ENCODE measurements at places on chromosomes 3 and 15.

GRCh38 chr3:129565902-129566301 is 22.9 kb downstream of the H1-8 start:
- no peak for DNase-seq

- no peak for DNase-seq
These were observed 35.7 kb downstream of the PYGO1 start for GRCh38 chr15:55552451-55552850.

DNA sequence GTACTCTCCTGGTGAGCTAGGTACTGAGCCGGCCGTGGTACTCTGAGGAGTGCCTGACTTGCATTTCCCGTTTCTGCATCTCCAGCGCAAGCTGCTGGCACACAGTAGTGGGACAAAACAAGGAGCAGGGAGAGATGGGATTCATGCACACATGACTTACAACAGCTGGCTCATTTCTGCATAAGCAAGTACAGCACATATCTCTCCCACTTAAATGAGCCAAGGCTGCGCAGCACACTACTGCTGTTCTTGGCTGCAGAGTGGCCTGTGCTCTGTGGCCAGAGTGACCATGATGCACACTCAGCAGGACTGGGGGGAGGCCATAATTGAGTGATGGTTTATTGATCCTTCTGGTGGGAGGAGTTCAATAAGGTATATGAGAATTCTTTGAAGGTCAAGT is 59.2 kb upstream of the ABHD17C start:
- DNase-seq: no peak

- no peak for DNase-seq
These were observed 19.4 kb downstream of the BCL2L10 start for GRCh38 chr15:52093167-52093538.

DNA sequence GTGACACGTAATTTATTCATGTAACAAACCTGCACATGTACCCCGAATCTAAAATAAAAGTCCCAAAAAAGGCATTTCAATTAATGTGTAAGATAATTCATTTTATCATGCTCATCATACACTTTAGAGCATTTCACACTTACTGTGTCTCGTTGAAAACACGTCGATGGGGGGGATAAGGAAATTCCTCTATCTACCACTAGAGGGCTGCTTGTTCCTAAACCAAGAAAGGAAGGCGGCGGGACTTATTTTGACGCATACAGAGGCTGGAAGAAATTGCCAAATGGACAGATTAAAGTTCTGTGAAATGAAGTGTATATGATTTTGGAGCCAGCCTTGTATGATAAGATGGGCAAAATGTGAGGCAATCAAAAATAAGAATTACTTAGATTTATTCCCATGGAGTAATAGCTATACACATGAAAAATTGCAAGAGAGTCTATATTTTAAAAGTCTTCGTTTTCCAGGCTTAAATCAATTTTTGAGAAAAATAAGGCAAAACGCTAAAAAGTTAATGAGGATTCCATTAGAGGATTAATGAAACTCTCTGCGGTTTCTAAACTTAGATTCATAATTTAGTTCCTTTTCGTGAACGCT is 346.8 kb downstream of the CNTN3 start:
- DNase-seq: no peak

DNA sequence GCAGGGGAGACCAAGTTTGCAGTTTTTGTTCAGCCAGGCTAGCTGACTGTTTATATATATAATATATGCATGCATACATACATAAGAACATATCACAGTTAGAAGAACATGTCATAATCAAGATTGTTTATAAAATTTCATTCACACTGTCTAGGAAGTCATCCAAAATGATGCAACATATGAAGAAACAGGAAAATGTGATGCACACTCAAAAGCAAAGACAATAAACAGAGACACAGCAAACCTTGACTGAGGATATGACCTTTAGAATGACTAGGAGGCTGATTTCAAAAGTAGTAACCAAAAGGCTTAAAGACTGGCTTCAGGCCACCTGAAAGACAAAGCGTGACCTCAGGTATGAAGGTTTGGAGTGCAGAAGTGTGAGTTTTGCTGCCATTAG is 166.2 kb upstream of the NDN start:
- DNase-seq: no peak

DNA sequence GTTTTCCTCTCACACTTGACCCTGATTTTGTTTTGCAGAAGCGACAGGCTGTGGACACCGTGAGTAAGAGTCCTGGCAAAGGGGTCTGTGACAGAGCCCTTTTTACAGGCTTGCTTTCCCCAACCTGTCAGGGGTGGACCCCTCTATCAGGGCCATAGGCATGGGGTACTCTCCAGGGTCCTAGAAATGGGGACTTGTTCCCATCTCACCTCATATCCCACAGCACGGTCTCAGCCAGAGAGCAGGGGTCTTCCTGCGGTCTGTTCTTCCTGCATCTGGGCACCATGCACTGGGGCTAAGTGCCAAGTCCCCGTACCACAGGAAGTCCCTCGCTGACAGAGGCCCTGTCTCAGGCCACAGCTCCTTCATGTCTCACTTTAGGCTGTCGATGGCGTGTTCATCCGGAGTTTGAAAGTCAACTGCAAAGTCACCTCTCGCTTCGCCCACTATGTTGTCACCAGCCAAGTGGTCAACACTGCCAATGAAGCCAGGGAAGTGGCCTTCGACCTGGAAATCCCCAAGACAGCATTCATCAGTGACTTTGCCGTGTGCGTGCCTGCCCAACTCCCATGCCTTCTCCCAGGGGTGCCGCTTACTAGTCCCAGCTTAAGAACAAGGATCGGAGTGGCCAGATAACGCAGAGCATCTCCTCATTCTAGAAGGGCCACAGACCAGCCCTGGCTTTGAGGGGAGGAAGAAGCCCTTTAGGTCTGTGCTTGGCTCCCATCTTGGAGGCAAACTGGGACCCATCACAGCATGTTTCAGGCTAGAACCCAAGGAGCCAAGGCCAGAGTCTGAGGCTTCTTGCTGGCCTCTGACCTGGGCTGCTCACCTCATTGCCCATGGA is 783 bp downstream of the ITIH1 start:
- DNase-seq: no peak

GRCh38 chr3:159964166-159964973 is 24.3 kb upstream of the IL12A start:
- DNase-seq: peak; percentile 35

DNA sequence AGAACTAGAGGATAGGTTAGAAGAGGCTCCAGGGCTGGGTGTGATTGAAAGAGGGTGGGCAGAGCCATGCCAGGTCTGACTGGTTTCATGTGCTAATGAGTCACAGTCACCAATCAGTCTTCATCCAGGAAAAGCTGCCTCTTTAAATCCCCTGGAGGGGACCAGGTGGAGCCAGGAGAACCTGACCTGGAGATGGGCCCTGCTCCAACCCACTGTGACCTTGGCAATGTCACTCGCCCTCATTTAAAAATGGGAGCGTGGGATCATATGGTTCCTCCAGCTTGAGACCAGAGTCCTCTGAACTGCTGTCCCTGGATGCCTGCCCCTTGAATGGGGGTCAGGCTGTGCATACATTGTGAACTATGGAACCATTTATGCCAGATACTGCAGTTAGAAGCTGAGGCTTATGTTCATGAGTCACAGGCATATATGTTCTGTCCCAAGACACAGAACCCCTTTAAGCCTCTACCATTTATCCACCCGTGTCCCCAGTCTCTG is 23.0 kb downstream of the HES1 start:
- no peak for DNase-seq

GRCh38 chr3:29581311-29581710 is 300.4 kb downstream of the RBMS3 start:
- DNase-seq: no peak

GRCh38 chr3:54188176-54188791 is 65.9 kb downstream of the CACNA2D3 start:
- no peak for DNase-seq

DNA sequence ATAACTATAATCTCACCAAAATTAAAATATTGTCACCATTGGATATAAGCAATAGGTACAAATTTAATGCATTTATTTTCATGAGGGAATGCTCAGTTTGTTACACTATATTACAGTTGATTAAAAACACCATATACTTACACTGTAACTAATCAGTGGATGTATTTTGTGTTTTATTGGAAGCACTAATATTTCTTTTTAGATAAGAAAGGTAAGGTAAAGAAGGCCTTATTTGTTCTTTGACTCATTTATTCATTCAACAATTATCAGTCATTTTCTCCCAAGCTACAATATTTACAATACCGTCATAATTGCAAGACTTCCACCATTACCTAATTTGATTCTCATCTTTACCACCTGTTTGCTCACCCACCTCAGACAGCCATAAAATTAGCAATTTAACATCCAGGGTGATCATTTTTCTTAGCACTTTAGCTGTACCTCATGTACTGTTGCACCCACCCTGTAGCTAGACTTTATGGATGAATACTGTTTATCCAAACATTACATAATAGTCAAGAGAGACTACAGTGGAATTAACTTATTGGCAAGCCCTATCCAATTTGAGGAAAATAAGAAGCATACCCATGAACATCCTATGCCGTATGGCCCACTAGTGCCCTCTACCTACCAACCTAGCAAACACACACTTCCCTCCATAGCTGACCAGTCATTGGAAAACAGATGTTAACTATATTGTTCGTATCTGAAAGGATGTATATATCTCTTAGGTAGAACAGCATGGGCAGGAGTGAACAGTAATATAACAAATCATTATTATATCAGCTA is 229.6 kb downstream of the BBX start:
- no peak for DNase-seq

DNA sequence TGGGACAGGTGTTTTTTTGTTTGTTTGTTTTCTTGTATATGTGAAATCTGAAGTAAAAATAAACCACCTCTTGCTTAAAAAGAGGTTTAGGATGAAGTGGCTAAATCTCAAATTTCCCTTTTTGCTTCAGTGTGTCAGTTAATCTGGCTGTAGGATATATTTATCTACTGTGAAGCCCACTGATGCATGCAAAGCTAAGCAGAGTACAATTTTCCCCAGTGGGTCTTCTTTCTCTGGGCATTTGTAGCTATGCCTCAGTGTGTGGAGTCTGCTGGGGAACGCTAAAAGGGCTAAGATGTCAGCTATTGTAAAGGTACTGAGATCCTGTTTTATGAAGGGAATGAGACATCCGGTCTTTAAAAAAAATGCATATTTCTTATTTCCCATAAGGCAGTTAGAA is 190.6 kb downstream of the TCF12 start:
- DNase-seq: no peak

DNA sequence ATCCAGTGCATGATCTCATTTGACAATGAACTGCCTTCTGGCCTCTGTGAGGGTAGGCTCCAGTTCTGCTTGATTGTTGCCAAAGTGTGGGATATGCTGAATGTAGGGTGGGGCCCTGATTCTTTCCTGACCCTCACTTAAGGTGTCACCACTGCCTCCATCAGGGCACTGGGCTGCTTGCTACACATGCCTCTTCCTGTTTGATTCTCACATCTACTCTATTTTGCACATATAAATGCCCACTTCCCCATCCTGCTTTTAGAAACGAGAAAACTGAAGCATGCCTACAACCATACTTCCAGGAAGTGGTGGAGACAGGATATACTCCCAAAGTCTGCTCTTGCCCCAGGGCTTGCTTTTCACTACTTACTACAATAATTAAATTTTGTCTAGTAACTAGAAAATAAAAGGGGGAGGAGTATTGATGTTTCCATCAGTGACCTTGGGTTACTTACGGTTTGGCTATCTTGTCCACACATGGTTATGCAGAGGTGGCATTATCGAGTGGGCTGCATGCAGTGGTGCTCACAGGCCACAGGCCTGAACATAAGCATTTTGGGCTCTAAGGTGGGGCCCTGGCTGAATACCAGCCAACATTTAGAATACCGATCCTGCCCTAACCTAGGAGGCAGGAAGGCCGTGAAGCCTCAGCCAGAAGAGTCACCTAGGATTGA is 6.7 kb downstream of the ZDHHC3 start:
- DNase-seq: no peak

DNA sequence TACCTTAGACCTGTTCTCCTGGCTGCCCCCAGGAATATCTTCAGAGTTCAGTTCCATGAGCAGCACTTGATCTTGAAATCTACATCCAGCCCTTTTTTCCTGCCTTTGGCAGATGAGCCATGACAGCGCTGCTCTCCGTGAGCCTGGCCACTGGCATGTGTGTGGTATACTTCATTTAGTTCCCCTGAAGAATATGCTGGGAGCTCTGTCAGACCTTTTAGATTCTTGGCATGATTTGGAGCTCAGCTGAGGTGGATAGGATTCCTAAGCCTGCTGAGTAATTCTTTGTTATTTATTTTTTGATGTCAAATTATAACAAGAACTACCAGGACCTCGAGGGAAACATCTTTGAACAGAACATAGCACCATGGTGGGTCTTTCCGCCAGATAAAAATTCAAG is 121.7 kb downstream of the EDEM1 start:
- DNase-seq: no peak

GRCh38 chr3:168951368-168951767 is 712.1 kb downstream of the MECOM start:
- no peak for DNase-seq

DNA sequence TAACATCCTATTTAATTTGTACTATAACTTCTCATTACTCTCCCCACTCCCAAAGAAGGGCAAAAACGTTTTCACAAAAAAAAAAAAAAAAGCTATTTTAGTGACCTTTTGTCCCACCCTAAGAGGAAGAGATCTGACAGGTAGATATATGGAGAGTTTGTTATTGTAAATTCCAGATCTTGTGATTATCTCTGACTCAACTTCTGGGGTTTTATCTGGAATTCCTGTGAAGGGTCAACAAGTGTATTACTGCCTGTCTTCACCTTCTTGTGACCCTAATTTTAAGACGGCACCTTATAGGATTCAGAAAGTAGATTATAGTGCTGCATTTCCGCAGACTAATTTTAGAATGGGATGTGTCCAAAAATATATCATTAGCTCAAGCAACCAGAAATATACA is 205.9 kb upstream of the CDIN1 start:
- DNase-seq: no peak

- no peak for DNase-seq
These were observed 34.6 kb upstream of the FGD5 start for GRCh38 chr3:14784087-14784681.

GRCh38 chr15:40346579-40347558 is 4.0 kb upstream of the PHGR1 start:
- DNase-seq: no peak

DNA sequence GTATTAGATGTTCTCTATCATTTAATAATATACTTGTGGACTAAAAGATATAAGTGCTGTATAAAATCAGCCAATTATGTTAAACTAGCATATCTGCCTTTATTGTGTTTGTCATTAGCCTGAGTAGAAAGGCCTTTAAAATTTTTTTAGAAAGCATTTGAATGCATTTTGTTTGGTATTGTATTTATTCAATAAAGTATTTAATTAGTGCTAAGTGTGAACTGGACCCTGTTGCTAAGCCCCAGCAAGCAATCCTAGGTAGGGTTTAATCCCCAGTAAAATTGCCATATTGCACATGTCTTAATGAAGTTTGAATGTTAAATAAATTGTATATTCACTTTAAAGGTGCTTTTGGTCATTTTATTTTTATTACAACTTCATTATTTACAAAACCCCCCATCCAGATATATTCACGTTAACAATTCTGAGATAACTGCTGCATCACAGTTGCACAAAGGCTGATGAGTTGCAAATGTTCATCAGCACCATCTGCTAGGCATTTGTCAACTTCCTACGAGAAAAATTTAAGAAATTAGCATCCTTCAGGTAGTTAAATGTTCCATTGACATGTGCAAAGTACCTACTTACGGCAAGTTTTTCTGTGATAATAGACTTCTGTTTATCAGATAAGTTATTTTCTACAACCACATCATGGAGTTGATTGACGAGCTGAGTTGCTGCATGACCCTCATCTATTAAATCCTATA is 6.3 kb downstream of the EIF4A2 start:
- no peak for DNase-seq
